Activated naive CD8-positive, alpha-beta T cell treated with anti-CD3 and anti-CD28 coated beads for 36 hours (primary cell): ENCODE measurements at places on chromosomes 7 and 10. TPM values are rescaled to one million over a fixed set of nuclear protein-coding genes. Genes with fewer than 3 reads are reported as not detected.

Gene CPVL
- total RNA-seq = not detected

Gene PNLIPRP2
- total RNA-seq = not detected

Gene TMEM130
- not detected for total RNA-seq

Gene GNGT1
- total RNA-seq = not detected

Gene PYROXD2
- total RNA-seq = 3.9 TPM

Gene SPDYE16
- 0.14 TPM for total RNA-seq

Gene WEE2
- total RNA-seq = not detected

Gene MKI67
- total RNA-seq = 210 TPM

Gene NPTX2
- not detected for total RNA-seq

Gene ABCB4
- total RNA-seq = 0.38 TPM

GRCh38 chr7:115676080-115676479 lies 354.5 kb downstream of the TFEC start:
- no peak for DNase-seq

DNA sequence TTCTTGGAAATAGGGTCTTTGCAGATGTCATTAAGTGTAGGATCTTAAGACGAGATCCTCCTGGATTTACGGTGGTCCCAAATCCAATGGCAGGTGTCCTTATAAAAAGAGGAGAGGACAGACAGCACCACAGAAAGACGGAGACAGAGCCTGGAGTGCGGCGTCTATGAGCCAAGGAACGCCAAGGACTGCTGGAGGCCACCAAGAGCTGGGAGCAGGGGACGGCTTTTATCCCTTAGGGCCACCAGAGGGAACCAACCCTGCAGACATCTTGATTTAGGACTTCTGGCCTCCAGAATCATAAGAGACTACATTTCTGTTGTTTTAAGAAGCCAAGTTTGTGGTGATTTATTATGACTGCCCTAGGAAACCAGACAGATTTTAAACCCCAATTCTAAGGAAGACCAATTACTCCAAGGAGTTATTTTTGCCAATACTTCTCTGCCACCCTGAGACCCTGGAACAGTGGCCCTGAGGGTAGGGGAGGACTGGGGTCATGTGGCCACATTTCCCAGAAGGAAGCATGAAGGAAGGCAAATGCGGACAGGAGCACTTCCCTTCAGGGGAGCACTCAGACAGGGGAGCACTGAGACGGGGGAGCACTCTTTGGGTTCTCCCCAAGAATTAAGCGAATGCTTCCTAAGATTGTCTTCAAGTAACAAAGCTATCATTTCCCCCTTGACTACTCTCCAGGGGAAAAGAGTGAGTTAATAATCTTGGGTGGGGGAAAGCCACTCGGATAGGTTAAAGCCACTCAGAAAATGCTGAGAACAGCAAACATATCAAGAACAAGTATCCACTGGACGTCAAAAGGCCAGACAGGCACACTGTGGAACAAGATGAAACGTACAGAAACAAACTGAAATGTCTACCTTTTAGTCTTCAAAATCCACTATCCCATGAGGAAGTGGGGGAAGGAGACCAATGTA lies 67.5 kb downstream of the CHST15 start:
- no peak for DNase-seq

DNA sequence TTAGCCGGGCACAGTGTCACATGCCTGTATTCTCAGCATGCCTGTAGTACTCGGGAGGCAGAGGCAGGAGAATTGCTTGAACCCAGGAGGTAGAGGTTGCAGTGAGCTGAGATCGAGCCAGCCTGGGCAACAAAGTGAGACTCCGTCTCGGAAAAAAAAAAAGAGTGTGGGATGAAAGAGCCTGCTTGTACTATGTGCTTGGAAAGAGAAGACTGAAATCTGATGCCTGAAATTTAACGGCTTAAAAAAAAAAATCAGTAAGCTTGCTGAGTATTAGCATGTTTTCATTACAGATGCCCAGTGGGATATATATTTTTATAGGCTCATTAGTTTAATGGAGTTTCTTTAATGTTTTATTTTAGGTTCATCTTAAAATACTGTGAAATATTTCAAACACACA lies 4.2 kb downstream of the NT5C2 start:
- DNase-seq = no peak

- no peak for DNase-seq
Measured at GRCh38 chr7:36637417-36637816, 86.9 kb downstream of the AOAH start.

GRCh38 chr10:71308985-71309384 lies 10.1 kb upstream of the SLC29A3 start:
- no peak for DNase-seq

DNA sequence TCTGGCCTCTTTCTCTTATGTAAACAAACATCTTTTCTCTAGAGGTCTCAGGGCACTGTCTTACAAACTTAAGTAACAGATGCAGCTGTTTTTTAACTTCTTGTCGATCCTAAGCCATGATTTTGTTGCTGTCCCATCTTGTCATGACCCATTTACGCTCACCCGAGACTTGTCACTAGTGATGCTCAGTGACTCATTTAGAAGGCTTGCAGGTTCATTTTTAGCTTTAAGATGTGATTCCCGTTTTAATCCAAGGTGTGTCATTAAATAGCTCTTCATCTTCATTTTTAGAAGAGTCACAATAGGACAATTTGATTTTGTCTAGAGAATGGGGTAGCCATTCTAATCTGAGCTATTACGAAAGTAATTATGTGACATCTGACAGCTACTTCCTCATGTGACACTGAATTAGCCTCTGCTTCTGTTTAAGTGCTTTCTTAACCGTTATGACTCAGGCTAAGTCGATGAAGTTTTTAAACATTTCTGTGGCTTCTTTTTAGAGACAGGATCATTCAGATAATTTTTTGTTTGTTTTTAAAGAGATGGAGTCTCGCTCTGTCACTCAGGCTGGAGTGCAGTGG lies 42.7 kb downstream of the SPDYE5 start:
- no peak for DNase-seq

DNA sequence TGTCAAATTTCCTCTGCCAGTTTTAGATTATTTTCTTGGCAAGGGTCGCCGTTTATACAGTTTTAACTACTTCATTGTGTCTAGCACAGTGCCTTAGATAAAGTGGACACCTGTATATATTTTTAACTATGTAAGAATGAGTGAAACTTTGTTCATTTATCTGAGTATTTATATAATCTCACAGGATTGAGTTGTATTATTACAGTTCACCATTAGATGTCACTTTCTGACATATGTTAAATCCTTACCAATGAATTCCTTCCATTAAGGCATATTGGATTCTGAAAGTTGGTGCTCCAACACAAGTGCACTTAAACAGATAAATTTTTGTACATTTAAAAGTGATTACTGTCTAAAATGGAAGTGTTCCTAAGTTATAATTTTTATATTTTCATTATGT lies 43.0 kb downstream of the ZMYND11 start:
- DNase-seq = no peak

DNA sequence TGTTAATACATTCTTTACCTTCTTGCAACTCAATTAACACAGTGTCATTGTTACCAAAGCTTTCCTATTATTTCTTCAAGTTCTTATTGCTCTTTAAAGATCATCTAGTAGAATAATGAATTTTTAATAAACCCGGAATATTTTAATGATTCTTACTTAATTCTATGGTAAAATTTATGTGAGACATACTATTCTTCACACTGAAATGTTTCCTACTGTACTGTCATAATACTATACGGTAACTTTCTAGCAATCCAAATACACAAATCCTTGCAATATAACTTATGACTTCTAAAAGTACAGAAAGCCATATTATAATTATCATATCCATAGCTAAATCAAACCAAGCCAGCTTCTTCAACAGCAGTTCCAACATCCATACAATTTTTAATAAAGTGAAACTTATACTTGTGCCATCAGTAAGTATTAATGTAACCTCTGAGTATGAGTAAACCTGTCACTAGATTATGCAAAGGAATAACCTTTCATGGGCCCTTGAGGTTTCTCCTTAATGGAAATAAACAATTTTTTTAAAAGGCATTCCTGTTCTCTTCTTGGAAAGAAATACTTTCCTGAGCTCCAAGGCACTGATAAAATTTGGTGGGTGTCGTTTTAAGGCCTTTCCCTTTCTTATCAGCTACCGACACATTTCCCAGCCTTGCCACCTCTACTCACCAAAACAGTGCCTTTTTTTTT lies 87.4 kb downstream of the IMMP2L start:
- no peak for DNase-seq

GRCh38 chr7:117193564-117193963 lies 129.3 kb downstream of the WNT2 start:
- no peak for DNase-seq

- DNase-seq = no peak
Measured at GRCh38 chr7:50864694-50865093, 82.0 kb upstream of the GRB10 start.

DNA sequence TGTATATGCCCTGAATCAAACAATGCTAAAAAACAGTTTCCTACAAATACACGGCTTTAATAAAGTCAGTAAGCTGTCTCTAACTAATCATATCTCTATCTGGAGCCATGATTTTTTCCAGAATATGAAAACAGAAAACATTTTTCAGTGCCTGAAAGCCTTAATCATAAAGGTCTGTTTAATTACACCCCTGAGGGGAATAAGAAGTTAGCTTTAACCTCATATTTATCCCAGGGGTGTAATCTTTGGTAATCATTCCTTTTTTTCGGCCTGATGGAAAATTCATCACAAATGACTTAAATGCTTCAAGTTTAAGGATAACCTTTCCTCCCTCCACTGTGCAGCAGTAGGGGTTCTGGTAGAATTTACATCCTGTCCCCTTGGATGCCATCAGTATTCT lies 124.2 kb downstream of the ATE1 start:
- no peak for DNase-seq
